ENCODE measurements at places on chromosomes 4 and X. TPM values are rescaled to one million over a fixed set of nuclear protein-coding genes. Genes with fewer than 3 reads are reported as not detected.

FGFBP1 gene
- not detected for total RNA-seq

DNA sequence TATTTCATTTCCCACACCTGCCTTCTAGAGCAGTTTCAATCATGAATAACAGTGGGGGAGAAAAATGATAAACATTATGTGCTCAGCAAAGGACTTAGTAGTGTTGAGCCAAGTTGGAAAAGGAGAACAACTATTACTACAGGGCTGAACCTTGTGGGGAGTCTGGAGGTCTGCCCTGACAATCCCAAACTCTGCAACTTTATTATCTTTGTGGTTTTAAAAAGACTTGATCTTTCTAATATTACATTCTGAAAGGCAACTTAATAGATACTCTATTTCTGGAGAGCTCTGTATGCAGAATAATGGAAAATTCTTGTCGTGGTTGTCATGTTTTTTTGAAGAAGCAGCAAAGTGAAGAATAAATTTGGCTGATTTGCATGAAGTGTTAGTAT is 116.1 kb downstream of the SPCS3 start:
- H3K4me3 ChIP-seq = no peak overlapping the region

SUV39H1 gene
- total RNA-seq = 40.1 TPM

MTMR8 gene
- 4.5 TPM for total RNA-seq

DNA sequence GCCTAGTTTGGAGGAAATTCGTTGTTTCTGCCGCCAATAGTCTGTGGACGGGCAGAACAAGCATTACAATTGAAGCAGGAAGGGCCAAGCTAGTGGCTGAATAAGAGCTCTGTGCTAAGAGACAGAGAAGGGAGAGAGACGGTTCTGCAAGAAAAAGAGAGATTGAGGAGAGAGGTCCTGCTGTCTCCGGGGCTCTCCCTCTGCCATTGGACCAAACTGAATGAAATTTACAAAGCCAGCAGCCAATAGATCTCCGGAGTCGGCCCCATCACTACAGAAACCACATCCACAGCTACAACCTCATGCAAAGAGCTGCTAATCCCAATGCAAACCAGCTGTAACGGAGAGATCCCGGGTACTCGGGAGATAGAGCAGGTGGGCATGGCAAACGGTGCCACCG is at the start of gene NLGN4X:
Gene NLGN4X (minus strand): TSS at position 148 of the 400 bp plus-strand sequence. CDS start 77,401 bp downstream, outside the sequence.
- H3K27ac ChIP-seq = no peak within 1 kb of the TSS
- H3K27me3 ChIP-seq = peaks cover 25% of the 10 kb centered on the region

DNA sequence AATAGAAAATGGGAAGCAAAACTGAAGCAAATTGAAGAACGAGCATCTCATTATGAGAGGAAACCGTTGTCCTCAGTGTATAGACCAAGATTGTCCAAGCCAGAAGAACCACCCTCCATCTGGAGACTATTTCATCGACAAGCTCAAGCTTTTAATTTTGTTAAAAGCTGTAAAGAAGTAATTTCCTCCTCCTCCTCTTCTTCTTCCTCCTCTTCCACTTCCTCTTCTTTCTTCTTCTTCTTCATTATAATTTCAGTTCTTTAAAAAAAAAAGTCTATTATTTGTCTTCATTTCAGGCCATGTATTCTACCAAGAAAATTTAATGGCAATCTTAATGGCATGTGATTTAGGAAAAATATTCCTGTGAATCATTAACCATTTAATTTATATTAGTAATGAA is 7.6 kb downstream of the PRIMPOL start:
- peaks cover 2% of the 10 kb centered on the region for H3K4me1 ChIP-seq
- no peaks in the 10 kb centered on the region for H3K27me3 ChIP-seq
- no peak for DNase-seq
- no peak overlapping the region for H3K27ac ChIP-seq
